ENCODE measurements at places on chromosomes 1 and 21. TPM values are rescaled to one million over a fixed set of nuclear protein-coding genes. Genes with fewer than 3 reads are reported as not detected.

GRCh38 chr1:34712007-34712688, 42.7 kb upstream of the GJB5 start:
- no peak for DNase-seq

LCA5L gene
- total RNA-seq = 0.30 TPM

DNA sequence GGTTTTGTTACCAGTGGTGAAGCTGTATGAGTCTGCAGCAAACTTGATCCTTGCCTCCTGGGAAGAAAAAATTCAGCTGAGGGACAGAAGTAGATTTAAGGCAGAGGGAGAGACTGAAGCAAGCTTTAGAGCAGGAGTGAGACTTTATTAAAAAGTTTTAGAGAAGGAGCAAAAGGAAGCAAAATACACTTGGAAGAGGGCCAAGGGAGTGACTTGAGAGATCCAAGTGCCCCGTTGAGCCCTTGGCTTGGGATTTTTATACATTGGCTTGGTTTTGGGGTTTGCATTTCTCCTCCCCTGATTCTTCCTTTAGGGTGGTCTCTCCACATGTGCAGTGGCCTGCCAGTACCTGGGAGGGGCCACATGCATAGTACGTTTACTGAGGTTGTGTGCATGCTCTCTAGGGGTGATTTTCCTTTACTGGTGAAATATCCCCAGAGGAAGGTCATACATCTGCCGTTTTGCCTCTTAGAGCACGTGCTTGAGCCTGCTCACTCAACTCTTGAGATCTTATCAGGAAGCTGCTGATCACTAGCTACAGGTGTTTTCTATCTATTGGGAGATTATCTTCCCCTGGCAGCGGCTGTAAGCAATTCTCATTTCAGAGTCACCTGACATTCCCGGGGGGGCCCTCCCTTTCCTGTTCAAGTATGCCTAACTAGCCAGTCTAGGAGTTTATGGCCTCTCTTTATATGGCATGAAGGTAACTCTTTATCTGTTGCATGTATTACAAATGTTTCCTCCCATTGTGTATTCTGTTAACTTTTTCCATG, 20.3 kb downstream of the FASLG start:
- no peak for DNase-seq

DNA sequence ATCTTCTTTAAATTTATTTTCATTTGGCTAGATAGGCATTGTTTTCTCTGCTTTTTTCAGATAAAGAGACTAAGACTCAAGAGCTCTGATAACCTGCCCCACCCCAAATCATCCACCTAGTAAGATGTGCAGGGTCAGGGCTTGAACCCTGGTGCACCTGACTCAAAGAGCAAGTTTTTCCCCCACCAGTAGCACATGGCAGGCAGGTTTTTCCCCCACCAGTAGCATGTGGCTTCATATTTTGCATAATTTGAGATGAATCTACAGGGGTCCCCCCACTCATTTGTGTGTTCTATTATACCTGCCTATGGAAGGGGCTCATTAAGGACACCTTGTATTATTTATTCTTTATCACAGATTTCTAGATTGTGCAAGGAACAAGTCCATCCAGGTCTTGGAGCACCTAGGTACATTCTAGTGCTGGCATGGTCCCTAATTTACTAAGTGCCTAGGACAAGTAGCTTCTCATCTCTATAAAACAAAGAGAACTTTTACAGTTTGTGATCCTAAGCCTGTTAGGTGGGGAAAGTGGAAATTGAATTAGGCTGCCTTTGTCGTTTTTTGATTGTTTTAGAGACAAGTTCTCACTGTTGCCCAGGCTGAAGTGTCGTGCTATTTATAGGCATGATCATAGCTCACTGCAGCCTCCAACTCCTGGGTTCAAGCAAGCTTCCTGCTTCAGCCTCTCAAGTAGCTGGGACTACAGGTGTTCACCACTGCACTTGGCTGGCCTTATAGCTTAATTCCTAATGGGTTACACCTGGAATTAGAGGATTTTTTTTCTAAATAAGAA, 13.2 kb upstream of the CTSE start:
- DNase-seq = no peak

DNA sequence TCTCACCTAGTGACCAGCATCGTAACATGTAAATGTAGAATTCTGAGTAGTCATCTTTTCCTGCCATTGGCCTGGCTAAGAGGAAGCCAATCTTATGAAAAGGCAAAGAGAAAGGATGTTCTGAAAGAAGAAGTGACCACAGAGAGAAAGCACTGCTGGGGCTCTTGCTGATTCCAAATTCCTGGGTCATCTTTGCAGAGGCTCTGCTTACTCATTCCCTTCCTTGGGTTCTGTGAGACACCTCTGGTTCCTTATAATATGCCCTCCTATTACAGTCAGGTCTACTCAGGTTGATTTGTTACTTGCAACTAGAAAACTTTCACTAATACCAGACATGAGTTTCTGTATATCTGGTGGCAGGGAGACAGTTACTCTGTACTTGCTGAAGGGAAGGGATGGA, 198.8 kb upstream of the C8B start:
- no peak for DNase-seq

Measured in M059J (cell line).